ENCODE measurements at places on chromosomes 6 and 20.

DNA sequence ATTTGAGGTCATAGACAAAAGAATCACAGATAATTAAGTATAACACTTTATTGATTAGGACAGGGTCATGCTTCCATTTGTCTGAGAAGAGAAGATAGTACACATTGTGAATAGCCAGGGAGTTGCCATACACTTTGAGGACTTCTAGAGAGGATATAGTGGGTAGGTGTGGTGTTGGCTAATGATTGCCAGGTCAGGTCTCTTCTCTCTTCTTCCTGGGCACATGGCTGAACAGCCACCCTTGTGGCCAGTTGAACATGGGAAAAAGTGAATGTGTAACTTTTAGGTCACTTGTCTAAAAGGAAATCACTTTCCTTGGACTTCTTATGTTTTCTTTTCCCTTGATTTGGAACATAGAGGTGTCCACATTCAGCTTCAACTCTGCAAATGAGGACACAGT is 772.1 kb upstream of the MAP3K7 start:
- no peak overlapping the region for H3K27ac ChIP-seq
- DNase-seq = no peak
- H3K4me3 ChIP-seq = no peak overlapping the region

DNA sequence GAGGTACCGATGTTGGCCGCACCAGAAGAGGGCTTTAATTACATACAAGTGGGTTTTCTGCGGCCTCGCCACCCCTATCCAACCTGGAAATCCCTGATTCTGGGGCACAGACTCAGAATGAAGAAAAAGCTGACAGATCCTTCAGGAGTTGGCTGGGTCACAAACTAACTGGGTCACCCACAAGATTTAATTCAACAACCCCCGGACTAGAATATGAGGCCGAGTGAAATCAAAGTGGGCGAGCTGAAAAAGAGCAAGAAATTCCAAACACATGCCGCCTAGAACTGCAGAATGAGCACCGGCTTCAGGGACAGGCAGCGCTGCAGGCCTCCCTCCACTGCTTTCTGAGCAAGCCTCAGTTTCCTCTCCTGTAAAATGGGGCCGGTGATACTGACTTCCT is 30.0 kb downstream of the GRM4 start:
- H3K4me3 ChIP-seq = no peak overlapping the region
- H3K4me1 ChIP-seq = no peaks in the 10 kb centered on the region
- DNase-seq = no peak

DNA sequence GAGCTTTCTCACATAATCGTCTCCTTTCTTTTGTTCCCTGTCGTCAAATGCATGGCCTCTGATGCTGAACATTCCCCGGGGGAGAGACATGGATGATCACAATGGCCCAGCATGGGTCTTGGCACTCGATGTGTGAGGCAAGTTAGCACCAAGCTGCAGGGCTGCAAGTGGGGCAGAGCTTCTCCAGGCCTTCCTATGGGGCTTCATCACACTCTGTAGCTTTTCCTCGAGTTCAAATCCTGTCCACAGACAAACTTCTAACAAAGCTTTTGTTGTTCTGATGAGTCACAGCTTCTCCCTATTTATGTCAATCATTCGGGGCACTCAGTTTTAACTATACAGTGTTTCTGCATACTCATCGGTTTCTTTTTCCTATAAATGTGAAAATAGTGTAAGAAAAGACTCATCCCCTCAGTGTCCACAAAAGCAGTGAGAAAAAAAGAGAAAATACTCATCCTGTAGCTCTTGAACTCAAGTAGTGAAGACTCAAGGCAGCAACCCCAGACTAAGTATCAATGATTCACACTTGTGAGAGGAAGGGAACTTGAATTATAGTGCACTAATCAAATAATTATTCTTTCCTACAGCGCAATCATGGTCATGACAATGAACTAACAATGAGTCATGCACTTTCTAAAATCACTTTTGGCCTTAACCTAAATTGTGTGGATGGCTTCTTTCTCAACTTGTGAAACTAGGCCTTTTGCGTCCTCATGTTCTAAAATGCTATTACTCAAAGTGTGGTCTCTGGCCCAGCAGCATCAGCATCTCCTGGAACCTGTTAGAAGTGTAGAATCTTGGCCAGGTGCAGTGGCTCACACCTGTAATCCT is 68.4 kb upstream of the NOX3 start:
- H3K36me3 ChIP-seq = no peaks in the 10 kb centered on the region
- H3K4me1 ChIP-seq = peaks cover 8% of the 10 kb centered on the region
- no peak overlapping the region for H3K27ac ChIP-seq
- no peaks in the 10 kb centered on the region for H3K27me3 ChIP-seq

DNA sequence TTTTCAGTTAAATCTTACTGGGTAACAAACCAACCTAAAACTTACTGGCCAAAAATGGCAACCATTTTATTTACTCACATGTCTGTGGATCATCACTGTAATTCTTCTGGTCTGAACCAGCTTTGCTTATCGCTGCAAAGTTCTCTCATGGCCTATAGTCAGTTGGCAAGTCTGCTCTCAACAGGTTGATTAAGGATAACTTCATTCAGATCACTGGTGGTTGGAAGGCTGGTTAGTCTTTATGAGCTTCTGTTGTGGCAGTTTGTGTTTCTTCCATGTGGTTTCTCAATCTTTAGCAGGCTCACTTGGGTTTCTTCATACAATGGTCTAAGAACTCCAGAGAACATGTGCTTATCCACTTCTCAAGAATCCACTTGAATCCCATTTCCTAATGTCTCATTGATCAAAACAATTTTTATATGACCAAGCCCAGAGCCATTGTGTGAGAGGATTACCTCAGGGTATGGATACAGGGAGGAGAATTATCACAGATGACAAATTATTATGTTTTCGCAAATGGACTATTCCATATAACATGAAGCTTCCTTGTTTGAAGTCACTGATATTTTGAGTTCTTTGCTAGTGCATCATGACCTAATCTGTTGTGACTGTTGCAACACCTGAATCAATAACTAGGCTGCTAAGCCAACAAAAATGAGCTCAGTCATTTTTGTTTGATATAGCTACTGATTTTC is 155.4 kb upstream of the BMP2 start:
- H3K4me3 ChIP-seq = no peak overlapping the region
- no peak overlapping the region for H3K27ac ChIP-seq
- H3K4me1 ChIP-seq = no peaks in the 10 kb centered on the region

- DNase-seq = no peak
- peaks cover 32% of the 10 kb centered on the region for H3K4me1 ChIP-seq
- no peak overlapping the region for H3K4me3 ChIP-seq
- no peak overlapping the region for H3K27ac ChIP-seq
- H3K36me3 ChIP-seq = no peaks in the 10 kb centered on the region
These were observed 34.9 kb downstream of the SNX5 start for GRCh38 chr20:17933711-17934110.

GRCh38 chr20:57416296-57417022 is 25.3 kb downstream of the RBM38 start:
- no peak overlapping the region for H3K27ac ChIP-seq
- no peak overlapping the region for H3K4me3 ChIP-seq
- H3K27me3 ChIP-seq = peaks cover 9% of the 10 kb centered on the region
- no peaks in the 10 kb centered on the region for H3K4me1 ChIP-seq
- no peaks in the 10 kb centered on the region for H3K36me3 ChIP-seq
- no peak for DNase-seq

- H3K4me3 ChIP-seq = no peak overlapping the region
- peaks cover 19% of the 10 kb centered on the region for H3K4me1 ChIP-seq
- H3K36me3 ChIP-seq = no peaks in the 10 kb centered on the region
- H3K27ac ChIP-seq = peak overlapping the region; percentile 17
- DNase-seq = peak; percentile 28
These were observed 221.6 kb downstream of the OGFRL1 start for GRCh38 chr6:71510057-71510713.

DNA sequence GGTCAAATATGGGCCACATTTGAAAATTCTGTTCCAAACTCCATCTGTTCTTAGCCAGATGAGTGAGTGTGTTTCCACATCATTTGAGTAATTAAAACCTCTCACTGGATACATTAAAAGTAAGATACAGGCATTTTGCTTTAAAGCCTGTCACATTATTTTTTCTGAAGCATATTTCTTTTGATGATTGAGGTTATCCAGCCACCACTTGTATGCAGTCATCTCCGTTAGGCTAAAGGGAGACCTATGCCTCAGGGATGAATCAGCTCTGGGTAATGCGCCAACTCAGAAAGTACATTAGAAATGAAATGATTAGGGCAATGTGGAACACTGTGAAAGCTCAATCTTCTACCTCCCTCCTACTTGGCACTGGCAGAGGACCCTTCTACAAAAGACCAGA is 90.7 kb downstream of the SNAP25 start:
- H3K27ac ChIP-seq = no peak overlapping the region
- H3K36me3 ChIP-seq = no peaks in the 10 kb centered on the region
- peaks cover 8% of the 10 kb centered on the region for H3K4me1 ChIP-seq
- H3K27me3 ChIP-seq = peaks cover 14% of the 10 kb centered on the region
- H3K4me3 ChIP-seq = no peak overlapping the region

DNA sequence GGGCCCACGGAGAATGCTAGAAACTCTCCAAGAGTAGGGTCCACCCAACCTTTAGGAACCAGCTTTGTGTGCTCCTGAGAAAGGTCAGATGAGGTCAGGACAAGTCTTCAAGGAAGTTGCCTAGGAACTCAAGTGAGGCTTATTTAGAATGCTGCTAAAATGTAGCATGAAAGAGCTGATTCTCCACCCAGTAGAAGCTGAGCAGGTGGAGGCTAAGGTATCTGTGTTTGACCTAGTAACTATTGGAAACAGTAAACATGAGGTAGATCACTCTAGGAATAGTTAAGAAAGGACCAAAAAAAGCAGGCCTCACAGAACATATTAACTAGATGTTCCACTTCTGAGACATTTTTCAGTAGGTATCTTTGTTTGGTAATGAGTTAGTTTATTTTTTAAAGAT is 13.9 kb downstream of the CEP43 start:
- peaks cover 53% of the 10 kb centered on the region for H3K36me3 ChIP-seq
- no peak overlapping the region for H3K27ac ChIP-seq
- H3K4me3 ChIP-seq = no peak overlapping the region

DNA sequence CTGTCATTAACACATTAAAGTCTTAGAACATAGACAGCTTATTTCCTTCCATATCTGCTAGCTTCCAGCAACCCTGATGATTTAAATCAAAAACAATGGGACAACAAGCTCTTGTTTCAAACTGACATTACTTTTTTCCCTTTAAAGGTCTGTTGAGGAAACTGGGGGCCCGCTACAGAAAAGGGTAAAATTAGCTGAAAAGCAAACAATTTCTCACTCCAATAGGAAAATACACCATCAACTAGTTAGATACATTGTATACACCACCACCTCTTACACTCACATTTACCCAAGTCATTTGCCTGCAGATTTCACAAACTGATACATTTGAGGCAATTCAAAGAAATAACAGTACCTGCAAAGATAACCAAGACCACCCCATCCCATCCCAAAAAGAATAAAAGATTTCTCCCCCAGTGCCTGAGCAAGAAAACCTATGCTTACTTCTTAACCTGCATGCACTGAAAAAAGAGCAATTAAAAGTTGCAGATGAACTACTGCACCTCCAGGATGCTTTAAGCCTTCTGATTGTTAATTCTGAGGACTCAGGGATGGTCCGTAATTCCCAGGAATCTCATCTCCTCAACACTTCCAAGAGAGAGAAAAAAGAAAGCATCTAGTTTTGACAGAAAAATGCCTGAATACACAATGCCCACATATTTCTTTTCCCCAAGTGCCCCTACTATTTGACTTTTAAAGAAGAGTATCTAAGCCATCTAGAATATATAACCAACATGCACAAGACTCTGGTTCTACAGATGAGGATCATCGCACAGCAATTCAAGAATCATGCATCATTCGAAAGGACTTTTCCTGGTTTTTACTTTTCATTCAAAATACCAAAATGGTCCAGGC is 5.6 kb downstream of the ZMYND8 start:
- H3K27ac ChIP-seq = peak overlapping the region; percentile 100
- H3K36me3 ChIP-seq = peaks cover 4% of the 10 kb centered on the region
- peak overlapping the region; percentile 55 for H3K4me3 ChIP-seq
- H3K4me1 ChIP-seq = peaks cover 98% of the 10 kb centered on the region
- no peaks in the 10 kb centered on the region for H3K27me3 ChIP-seq

DNA sequence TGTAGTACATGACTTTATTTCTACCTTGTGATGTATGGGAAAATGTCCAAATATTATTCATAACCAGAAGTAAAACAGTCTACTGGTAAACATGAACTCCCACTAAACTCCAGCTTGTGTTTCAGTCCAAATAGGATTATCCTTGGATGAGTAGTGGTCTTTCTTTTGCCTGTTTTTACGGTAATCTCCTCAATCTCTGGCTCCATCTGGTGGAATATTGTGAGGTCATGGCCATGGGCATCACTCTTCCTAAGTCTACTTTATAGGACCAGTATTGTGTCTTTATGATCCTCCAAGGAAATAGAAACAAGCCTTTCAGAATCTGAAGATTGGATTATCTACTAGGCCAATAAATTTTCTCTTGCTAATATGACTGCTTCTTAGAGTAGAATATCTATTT is 505.0 kb downstream of the BMP2 start:
- H3K27me3 ChIP-seq = no peaks in the 10 kb centered on the region
- DNase-seq = no peak
- H3K4me3 ChIP-seq = no peak overlapping the region
- no peaks in the 10 kb centered on the region for H3K4me1 ChIP-seq
- H3K36me3 ChIP-seq = no peaks in the 10 kb centered on the region

DNA sequence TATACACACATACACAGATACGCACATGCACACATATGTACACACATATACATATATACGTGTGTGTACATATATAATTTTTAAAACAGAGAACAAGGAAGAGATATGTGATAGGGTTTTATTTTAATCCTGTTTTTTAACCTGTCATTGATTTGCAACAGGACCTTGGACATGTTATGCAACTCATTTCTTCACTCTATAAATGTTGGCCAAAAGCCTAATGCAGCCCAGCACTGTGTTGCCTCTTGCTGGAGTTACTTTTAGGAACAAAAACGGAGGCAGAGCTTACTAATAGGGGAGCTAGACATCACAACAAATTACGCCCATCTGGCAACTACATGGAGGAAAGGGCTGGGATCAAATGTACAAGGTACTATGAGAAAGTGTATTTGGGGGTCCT is 179.9 kb upstream of the TAB2 start:
- no peak for DNase-seq
- H3K36me3 ChIP-seq = no peaks in the 10 kb centered on the region
- H3K27ac ChIP-seq = no peak overlapping the region
- H3K27me3 ChIP-seq = peaks cover 8% of the 10 kb centered on the region
- H3K4me3 ChIP-seq = no peak overlapping the region
- H3K4me1 ChIP-seq = peaks cover 4% of the 10 kb centered on the region

GRCh38 chr6:74356391-74356790 is 660.4 kb downstream of the CD109 start:
- no peaks in the 10 kb centered on the region for H3K4me1 ChIP-seq
- no peak for DNase-seq
- no peak overlapping the region for H3K4me3 ChIP-seq
- no peaks in the 10 kb centered on the region for H3K27me3 ChIP-seq

DNA sequence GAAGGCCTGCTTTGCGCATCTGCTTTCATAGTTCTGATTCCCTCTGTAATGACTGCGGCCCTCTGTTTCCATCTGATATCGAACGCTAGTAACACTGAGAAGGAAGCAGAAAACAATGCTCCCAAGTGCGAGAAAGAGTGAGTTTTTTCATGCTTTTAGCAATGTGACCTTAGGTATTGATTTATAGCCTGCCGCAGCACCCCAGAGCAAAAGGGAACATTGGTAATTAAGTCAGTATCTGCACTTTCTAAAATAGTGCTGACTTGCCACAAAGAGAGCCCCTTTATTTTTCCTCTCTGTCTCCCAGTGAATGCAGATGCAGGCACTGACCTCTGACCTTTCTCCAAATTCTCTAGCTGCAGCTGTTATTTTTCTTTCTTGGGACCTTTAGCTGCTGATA is 129.8 kb downstream of the HDGFL1 start:
- H3K27ac ChIP-seq = peak overlapping the region; percentile 12
- no peaks in the 10 kb centered on the region for H3K36me3 ChIP-seq
- DNase-seq = no peak
- H3K4me3 ChIP-seq = no peak overlapping the region
- no peaks in the 10 kb centered on the region for H3K27me3 ChIP-seq
- H3K4me1 ChIP-seq = peaks cover 15% of the 10 kb centered on the region
